ENCODE measurements at places on chromosomes 7 and 10. TPM values are rescaled to one million over a fixed set of nuclear protein-coding genes. Genes with fewer than 3 reads are reported as not detected.

Gene DMTF1
- total RNA-seq, result 25.7 TPM

Gene MEST
- 27.8 TPM for total RNA-seq

Gene FGFR2
- 2.8 TPM for total RNA-seq

Gene SLC18A3
- total RNA-seq, result not detected

Gene ASAH2
- 2.2 TPM for total RNA-seq

Gene CPA2
- not detected for total RNA-seq

DNA sequence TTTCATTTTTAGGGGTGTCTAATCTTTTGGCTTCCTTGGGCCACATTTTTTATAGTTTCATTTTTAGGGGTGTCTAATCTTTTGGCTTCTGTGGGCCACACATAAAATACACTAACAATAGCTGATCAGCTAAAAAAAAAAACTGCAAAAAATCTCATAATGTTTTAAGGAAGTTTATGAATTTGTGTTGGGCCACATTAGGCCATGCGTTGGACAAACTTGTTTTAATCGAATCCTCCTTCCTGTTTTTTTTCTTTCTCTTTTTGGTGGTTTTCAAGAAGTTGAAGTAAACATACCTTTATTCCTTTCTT, 37.4 kb downstream of the ZNRF2 start:
- DNase-seq, result no peak
- H3K36me3 ChIP-seq, result no peaks in the 10 kb centered on the region
- no peaks in the 10 kb centered on the region for H3K27me3 ChIP-seq

DNA sequence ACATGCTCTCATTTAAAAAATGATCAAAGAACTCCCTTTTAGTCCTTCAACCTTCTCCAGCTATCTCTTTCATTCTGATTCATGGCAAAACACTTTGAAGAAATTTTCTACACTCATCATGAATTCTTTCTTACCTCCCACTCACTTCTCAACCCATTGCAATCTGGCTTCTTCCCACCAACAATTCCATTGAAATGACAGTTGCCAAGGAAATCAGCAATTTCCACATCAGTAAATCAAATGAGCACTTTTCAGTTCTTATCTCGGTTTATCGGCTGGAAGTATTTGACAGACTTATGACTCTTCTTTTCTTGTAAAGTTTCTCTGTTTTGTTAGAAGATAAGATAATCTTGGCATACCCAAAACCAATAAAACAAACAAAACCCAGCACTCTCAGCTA, 99.1 kb upstream of the CACNA2D1 start:
- H3K4me3 ChIP-seq, result no peak overlapping the region
- H3K27me3 ChIP-seq, result no peaks in the 10 kb centered on the region
- H3K36me3 ChIP-seq, result no peaks in the 10 kb centered on the region

DNA sequence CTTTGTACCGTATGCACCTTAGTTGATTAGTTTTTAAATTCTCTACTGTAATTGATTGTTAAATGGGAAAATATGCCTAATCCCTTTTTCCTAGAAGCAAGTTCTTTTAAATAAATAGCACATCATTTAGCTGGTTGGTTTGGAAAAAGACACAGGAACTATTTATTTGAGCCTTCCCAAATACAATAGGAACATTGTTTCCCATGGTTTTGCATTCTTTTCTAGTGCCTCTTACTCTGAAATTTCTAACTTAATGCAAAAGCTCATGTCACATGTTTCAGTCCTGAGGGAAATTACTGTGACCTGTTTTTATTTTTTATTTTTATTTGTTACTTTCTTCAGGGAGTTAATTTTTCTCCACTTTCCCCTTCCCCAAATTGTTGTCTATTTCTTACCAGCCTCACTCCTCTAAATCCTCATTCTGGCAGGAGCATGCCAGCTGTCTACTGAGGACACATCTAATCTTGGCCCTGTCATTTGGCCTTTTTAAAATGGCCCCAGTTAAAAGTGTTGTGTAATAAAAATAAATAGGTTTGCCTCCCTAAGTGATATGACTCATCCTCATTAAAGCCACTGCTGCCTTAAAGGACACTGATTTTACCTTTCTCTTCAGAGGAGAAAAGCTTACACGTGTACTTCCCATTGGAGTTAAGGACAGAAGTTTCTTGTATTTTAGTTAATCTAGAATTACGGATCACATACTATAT, 94.5 kb downstream of the PPP1R3A start:
- H3K36me3 ChIP-seq, result no peaks in the 10 kb centered on the region
- no peak for DNase-seq
- no peaks in the 10 kb centered on the region for H3K27me3 ChIP-seq
- peak overlapping the region; percentile 44 for H3K27ac ChIP-seq

DNA sequence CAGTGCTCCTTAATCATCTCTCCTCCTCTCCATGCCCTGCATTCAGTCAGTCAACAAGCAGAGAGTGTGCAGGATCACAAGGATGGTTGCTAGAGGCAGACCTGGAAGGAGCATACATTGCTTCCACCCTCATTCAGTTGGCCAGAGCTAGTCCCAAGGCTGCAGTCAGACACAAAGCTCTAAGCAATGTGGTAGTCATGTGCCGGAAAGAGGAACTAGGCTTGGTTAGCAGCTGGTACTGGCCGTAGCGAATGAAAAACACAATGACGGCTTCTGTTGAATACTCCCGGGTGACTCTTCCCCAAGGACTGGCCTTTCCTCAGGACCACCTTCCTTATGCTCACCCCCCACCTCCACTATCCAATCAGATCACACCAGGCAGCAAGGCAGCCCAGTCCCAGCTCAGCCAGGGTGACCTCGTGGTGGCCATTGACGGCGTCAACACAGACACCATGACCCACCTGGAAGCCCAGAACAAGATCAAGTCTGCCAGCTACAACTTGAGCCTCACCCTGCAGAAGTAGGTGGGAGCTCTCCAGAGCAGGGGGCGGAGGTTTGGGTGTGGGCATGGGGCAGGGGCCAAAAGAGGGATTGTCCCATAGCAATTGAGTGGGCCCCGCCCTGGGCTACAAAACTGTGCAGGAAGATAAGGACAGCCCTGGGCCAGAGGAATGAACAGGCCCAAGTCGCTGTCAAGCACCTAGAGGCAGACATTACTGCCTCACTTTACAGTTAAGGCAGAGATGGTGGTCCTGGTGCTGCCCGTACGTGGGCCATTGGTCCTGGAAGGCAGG, 10.9 kb downstream of the LDB3 start:
- H3K27ac ChIP-seq, result peak overlapping the region; percentile 98
- no peaks in the 10 kb centered on the region for H3K27me3 ChIP-seq
- H3K36me3 ChIP-seq, result peaks cover 76% of the 10 kb centered on the region
- peaks cover 89% of the 10 kb centered on the region for H3K4me1 ChIP-seq
- H3K4me3 ChIP-seq, result no peak overlapping the region

GRCh38 chr10:51986516-51986915, 287.1 kb upstream of the CSTF2T start:
- no peaks in the 10 kb centered on the region for H3K4me1 ChIP-seq
- H3K4me3 ChIP-seq, result no peak overlapping the region
- no peaks in the 10 kb centered on the region for H3K27me3 ChIP-seq
- no peak overlapping the region for H3K27ac ChIP-seq
- H3K36me3 ChIP-seq, result no peaks in the 10 kb centered on the region

DNA sequence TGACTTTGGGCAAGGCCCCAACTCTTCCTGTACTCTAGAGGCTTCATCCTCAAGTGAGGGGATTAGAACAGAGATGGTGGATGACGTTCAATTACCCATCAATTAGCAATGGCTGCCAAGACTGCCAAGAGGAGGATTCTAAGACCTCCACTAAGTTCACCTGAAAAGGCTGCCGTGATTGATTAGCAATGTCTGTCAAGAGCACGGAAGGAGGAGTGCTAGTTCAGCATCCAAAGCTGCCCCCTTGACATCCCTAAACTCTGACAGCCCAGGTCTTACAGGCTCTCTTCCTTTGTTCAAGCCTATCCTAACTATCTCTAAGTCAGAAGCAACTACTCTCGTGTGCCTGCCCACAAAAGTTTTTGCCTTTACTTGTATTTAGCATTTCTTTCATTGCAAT, 68.4 kb downstream of the FAM53B start:
- no peaks in the 10 kb centered on the region for H3K27me3 ChIP-seq
- DNase-seq, result no peak
- no peak overlapping the region for H3K27ac ChIP-seq
- no peaks in the 10 kb centered on the region for H3K4me1 ChIP-seq

- no peaks in the 10 kb centered on the region for H3K27me3 ChIP-seq
- H3K36me3 ChIP-seq, result no peaks in the 10 kb centered on the region
- peak; percentile 67 for DNase-seq
- peak overlapping the region; percentile 80 for H3K27ac ChIP-seq
Measured at GRCh38 chr10:60299961-60300883, 89.5 kb downstream of the ANK3 start.

DNA sequence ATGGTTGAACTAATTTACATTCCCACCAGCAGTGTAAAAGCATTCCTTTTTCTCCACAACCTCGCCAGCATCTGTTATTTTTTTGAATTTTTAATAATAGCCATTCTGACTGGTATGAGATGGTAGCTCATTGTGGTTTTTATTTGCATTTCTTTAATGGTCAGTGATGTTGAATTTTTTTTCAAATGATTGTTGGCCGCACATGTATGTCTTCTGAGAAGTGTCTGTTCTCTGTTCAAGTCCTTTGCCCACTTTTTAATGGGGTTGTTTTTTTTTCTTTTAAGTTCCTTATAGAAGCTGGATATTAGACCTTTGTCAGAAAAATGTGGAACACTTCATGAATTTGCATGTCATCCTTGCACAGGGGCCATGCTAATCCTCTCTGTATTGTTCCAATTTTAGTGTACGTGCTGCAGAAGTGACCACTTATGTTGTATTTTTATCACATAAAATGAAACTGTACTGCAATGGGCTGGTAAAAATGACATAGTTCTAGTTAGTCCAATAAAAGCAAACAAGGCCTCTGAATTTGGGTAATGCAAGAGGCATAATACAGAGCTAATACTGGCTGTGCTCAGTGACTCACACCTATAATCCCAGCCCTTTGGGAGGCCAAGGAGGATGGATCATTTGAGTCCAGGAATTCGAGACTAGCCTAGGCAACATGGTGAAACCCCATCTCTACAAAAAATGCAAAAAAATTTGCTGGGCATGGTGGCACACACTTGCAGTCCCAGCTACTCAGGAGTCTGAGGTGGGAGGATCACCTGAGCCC, 70.3 kb downstream of the ABI1 start:
- no peaks in the 10 kb centered on the region for H3K27me3 ChIP-seq
- H3K4me3 ChIP-seq, result no peak overlapping the region
- no peaks in the 10 kb centered on the region for H3K36me3 ChIP-seq
- peaks cover 14% of the 10 kb centered on the region for H3K4me1 ChIP-seq
- no peak overlapping the region for H3K27ac ChIP-seq

DNA sequence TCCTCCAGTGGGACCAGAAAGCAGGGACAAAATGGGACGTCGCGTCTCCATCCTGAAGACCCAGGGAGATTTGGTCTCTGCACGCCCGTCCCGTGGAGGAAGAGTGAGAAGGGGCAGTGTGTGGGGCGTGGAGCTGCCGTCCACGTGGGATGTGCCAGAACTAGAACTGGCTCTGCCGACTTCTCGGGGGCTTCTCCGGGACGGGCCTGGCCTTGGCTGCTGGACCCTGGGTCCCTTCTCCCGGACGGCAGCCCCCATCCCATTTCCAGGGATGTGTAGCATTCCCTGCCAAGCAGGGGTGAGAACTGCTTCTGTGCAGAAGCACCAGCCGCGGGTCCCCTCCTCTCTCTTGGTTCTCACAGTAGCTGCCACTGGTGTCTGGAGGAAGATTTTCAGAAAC, 18.8 kb upstream of the DPYSL4 start:
- no peaks in the 10 kb centered on the region for H3K36me3 ChIP-seq
- DNase-seq, result no peak
- no peak overlapping the region for H3K4me3 ChIP-seq
- peaks cover 12% of the 10 kb centered on the region for H3K4me1 ChIP-seq
- no peaks in the 10 kb centered on the region for H3K27me3 ChIP-seq

DNA sequence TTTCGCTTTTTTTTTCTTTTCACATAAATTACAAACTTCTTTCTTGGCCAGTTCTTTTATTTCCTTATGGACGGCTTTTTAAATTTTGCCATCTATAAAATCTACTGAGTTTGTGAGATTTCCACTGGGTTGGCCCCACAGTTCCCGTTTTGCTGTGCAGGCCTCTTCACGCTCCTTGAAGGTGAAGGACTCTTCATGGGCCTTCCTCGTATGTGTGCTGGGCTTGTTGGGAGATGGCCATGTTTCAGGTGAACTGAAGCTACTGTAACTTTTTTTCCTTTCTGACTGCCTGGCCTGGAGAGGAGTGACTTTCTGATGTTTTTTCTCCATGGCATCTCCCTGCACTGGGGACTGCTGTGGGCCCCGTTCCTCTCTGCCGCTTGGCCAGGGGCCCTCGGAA, 262.4 kb downstream of the COBL start:
- no peak overlapping the region for H3K4me3 ChIP-seq
- no peaks in the 10 kb centered on the region for H3K36me3 ChIP-seq
- H3K27ac ChIP-seq, result no peak overlapping the region
- no peak for DNase-seq

GRCh38 chr7:15571301-15571878, 9.6 kb upstream of the AGMO start:
- H3K36me3 ChIP-seq, result no peaks in the 10 kb centered on the region
- no peaks in the 10 kb centered on the region for H3K27me3 ChIP-seq
- no peak overlapping the region for H3K27ac ChIP-seq
- H3K4me3 ChIP-seq, result no peak overlapping the region

DNA sequence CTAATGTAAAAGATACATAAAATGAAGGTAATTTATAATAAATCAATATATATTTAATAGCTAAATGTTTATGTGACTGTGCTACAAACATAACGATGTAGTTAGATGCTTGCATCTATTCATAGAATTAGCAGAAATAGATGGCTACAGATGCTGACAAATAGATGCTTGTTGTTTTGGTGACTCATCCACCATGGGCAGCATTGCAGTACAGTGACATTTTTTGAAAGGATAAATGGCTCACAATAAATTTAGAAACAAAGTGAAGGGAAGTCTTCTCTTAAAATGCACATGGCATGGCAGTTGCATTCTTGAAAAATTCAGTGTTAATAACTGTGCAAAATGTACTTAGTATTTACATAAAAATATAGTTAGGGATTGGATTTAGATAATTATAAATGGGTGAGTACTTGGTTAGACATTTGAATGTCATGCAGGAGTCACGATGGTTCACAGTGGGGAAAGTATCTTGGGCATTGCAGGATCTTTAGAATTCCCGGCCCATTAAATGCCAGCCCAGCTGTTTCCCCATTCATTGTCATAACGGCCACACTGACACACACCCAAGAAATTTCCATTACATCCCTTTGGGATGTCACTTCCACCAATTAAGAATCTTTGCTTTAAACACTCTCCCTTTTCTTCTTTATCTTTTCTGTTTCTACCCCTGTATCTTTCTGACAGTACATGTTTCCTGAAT, 564.1 kb downstream of the ATRNL1 start:
- no peak overlapping the region for H3K27ac ChIP-seq
- H3K4me1 ChIP-seq, result no peaks in the 10 kb centered on the region
- no peaks in the 10 kb centered on the region for H3K36me3 ChIP-seq
- no peak overlapping the region for H3K4me3 ChIP-seq

- H3K4me3 ChIP-seq, result no peak overlapping the region
- no peaks in the 10 kb centered on the region for H3K36me3 ChIP-seq
- no peaks in the 10 kb centered on the region for H3K4me1 ChIP-seq
- H3K27ac ChIP-seq, result no peak overlapping the region
Measured at GRCh38 chr7:124575176-124575575, 190.4 kb downstream of the GPR37 start.

- H3K27me3 ChIP-seq, result peaks cover 2% of the 10 kb centered on the region
- no peak overlapping the region for H3K4me3 ChIP-seq
- no peak overlapping the region for H3K27ac ChIP-seq
Measured at GRCh38 chr10:128263891-128264688, 137.9 kb upstream of the MKI67 start.

- H3K27ac ChIP-seq, result no peak overlapping the region
- no peak for DNase-seq
- no peaks in the 10 kb centered on the region for H3K36me3 ChIP-seq
- H3K27me3 ChIP-seq, result no peaks in the 10 kb centered on the region
Measured at GRCh38 chr7:100122067-100122466, 2.6 kb downstream of the CNPY4 start.

Measured in right atrium auricular region (tissue), 2 donors.